Fibroblast of villous mesenchyme (primary cell): ENCODE measurements at places on chromosomes 16 and 17. TPM values are rescaled to one million over a fixed set of nuclear protein-coding genes. Genes with fewer than 3 reads are reported as not detected.

DNA sequence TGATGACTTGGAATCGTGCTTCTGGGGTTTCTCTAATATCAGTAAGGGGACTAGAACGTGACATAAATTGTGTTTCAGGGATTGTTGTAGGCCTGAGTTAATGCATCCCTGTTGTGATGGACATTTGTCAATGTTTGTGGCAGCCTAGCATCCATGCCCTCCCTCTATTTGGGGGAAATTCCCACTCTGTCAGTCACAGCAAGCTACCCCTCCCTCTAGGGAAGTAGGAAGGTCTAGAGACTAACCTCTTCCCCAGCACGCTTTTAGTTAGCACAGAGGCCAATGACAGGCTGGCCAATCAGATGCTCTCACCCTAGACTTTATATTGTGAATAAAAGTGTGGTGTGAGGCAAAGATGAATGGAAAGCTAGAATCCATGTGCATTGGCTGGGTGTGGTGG, 32.4 kb upstream of the NF1 start:
- no peak for DNase-seq

- DNase-seq, result no peak
Observed at GRCh38 chr17:31511195-31511578, 119.7 kb downstream of the RAB11FIP4 start.

GRCh38 chr16:87161822-87162676, 155.1 kb downstream of the C16orf95 start:
- no peak for DNase-seq

GRCh38 chr17:68161644-68162428, 86.0 kb upstream of the AMZ2 start:
- DNase-seq, result no peak

DNA sequence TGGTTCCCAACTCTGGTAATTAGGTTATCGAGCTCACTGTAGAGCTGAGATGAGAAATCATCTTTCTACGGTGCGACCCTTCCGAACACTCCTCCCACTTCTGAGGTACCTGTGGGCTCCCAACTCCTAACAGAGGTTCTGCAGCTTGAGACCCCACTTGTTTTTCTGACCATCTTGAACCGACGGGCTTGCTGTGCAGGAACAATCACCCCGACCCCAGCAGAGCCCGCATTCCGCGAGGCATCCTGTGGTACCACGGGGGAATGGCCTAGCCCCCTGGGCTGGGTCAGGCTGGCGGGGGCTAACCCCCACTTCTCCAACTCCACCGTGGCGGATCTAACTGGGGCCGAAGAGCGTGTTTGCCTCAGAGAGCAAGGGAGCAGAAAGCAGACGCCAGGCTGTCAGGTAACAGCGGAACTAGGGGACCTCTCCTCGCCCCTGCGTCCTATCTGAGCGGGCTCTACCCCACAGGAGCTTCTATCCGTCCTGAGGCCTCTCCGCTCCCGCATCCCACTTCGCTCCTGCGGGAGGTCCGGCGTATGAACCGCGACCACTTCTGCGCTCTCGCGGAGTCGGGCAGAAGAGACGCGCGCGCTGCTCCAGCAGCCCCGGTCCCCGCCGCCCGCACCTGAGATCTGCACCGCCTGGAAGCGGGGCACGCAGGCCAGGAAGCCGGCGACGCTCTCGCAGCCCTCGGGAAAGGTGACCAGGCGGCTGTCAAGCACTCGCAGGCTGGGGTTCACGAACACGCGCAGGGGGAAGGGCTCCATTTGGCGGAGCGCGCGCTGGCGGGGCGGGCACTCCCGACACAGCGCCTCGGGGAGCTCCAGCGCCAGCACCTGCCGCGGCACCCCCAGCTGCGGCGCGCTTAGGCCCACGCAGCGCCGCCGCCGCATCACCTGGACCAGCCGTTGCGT, 761 bp downstream of the PDF start:
- DNase-seq, result no peak

- DNase-seq, result no peak
Observed at GRCh38 chr16:50985733-50986132, 165.3 kb downstream of the SALL1 start.

The TBX4 gene
- total RNA-seq, result not detected in 2 replicates

The TMEM106A gene
- 11.0 and 11.7 TPM in 2 replicates for total RNA-seq
